IPS DF 19.7 (cell line): ENCODE measurements at places on chromosomes 7 and 10.

GRCh38 chr7:108000875-108001763, 1.8 kb downstream of the LAMB1 start:
- peak; percentile 68 for DNase-seq

DNA sequence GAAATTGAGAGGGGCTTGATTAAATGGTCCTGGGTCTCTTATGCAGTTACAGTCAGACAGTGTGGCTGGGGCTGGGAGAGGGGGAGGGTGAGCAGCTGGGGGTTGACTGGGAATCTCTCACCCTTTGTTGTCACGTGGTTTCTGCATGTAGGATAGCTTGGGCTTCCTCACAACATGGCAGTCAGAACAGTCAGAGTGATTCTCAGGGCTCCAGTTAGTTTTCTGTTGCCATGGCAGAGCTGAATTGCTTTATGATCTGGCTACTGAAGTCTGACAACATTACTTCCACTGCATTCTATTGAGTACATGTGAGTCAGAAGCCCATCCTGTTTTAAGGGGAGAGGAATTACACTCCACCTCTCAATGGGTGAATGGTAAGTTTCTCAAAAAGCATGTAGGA, 102.7 kb downstream of the WDR11 start:
- DNase-seq: no peak

DNA sequence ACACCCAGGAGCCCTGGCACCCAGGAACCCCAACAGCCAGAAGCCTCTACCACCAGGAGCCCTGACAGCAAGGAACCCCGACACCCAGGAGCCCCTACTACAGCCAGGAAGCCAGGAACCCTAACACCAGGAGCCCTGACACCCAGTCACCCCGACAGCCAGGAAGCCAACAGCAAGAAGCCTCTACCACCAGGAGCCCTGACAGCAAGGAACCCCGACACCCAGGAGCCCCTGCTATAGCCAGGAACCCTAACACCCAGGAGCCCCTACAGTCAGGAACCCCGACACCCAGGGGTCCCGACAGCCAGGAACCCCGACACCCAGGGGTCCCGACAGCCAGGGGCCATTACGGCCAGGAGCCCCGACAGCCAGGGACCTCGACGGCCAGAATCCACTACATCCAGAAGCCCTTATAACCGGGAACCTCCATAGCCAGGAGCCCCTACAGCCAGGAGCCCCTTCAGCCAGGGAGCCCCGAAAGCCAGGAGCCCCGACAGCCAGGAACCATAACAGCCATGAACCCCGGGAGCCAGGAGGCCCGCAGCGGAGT, 440 bp upstream of the GLRX3 start:
- DNase-seq: no peak

- DNase-seq: no peak
These were observed 196.0 kb upstream of the GRB10 start for GRCh38 chr7:50978633-50979215.
